Ovary (tissue), 10 donors: ENCODE measurements at places on chromosomes 6 and 20. TPM values are rescaled to one million over a fixed set of nuclear protein-coding genes. Genes with fewer than 3 reads are reported as not detected.

APOM gene
- total RNA-seq: 2.0 TPM

DNA sequence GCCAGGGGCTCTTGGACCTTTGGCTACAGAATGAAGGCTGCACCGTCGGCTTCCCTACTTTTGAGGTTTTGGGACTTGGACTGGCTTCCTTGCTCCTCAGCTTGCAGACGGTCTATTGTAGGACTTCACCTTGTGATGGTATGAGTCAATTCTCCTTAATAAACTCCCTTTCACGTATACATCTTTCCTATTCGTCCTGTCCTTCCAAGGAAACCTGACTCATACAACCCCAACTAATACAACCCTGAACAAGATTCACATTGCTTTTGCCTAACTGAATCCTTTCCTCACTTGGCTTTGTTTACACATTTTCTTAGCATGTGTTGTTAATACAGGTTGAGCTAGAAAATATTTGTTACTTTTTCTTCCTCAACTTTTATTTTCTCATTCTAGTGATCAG lies 21.9 kb downstream of the TBXT start:
- no peak overlapping the region for H3K4me3 ChIP-seq
- no peaks in the 10 kb centered on the region for H3K36me3 ChIP-seq
- no peak for DNase-seq
- H3K27me3 ChIP-seq: no peaks in the 10 kb centered on the region
- no peak overlapping the region for H3K27ac ChIP-seq

NRSN1 gene
- total RNA-seq: not detected

DNA sequence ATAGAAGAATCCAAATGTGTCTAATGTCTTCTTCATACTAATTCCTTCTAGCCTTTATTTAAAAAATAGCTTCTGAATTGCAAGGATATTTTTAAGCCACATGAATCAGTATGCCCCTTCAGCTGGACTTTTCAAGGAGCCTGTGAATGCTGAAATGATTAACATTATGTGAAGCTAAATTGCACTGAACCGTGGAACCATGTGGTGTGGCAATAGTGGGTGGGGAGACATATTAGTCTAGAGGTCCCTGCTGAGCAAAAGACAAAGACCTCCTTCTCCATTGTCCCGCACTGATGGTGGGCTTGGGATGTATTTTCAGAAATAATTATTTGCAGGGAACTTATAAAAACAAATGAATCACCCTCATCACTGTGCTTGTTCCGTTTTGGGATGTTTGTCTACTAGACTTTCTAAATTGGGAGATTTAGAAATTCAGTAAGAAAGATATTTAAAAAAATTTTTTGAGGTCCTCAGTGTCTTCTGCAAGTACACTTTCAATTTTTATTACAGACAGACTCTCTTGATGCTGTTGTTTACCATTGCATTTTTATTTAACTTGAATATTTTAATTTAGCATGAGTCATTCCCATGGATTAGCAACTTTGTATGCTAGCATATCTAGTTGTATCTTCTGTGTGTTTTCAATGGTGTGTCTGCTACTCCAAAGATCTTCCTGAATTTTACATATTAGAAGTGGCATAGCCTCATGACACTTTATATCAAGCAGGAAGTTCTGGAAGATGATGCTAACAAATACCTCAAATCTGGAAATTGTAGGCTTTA lies 238.1 kb downstream of the LAMA2 start:
- no peak for DNase-seq
- no peaks in the 10 kb centered on the region for H3K36me3 ChIP-seq
- H3K4me1 ChIP-seq: no peaks in the 10 kb centered on the region
- no peak overlapping the region for H3K27ac ChIP-seq
